MCF 10A (cell line): ENCODE measurements at places on chromosomes 5 and 9.

DNA sequence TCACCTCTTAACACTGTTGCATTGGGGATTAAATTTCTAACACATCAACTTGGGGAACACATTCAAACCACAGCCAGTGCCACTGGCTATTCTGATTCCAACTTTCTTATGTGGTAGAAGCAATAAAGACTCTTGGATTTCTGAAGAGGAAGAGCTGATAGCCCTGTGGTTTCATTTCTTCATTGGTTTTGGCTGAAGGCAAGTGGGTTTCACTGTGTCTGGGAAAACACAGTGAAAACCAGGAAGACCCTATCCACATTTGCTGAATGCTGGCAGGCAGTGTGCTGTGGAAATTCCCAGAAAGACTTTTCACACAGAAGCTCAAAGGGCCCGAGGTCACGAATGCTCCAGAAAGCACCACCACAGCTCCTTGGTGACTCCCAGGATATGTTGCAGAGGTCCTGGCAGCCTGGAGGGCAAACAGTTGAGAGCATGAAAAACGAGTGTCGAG lies 67.1 kb downstream of the DAPK1 start:
- DNase-seq, result no peak

DNA sequence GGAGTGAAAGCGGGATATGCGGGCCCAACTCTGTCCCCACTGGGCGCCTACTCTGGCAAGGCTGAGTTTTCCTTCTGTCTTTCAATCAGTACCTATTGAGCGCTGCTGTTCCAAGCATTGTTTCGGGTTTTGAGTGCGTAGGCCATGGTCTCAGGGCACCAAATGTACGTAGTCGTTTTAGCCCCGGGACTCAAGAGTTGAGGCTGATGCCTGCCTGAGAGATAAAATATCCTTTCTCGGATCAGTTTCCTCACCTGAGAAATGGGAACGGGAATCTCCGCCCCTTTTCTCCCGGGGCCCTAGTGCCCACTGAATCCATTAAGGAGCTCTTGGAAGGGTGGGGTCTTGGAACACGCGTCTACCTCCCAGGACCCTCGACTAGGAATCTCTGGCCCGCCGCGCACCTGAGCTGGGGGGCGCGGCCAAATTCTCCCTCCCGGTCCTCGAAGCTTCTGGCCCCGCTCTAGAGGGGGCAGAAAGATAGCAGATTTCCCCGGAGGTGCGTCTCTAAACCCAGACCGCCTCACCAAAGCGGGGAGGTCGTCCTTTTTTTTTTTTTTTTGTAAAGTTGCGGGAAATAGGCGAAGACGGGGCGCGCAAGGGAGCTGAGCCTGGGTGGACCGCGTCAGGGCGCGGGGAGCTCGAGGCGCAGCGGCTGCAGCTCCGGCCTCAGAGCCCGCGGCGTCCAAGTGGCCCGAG lies 494 bp upstream of the CXXC5 start:
- no peak for DNase-seq

DNA sequence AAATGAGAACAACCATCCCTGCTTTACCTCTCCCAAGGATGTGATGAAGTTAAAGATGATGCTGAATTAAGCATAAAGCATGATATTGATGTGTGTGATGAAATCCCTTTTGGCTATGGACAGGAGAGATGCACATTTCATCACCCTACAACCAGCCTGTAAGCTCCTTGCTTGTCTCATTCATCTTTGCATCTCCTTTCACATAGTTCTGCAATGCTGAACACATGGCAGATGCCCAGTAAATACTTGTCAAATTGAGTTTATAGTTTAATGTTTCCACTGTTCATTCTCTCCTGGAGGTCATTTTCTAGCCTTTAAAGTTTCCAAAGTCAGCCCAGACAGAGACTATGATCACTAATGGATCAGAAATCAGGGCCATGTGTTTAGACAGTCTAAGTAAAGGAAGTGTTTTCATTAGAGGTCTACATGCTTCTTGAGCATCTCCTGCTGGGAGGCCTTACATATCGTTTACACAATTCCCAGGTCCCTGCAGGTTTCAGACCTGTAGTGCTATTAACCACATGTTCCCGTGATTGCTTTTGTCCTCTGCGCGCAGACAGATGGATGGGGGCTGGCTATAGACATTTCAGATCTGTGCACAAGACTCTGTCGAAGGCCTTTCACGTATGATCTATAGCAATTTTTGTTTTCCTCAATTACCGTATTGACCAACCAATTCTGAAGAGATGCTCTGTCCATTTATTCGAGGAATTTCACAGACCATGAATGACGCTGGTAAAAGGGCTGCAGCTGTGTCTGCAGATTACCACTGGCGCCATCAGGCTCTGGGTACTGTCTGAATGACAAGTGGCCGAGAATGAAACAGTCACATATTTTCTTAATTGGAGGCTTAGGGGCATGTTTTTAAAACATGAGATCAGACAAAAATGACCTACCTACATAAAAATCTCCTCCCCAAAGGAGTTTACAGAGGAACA lies 49.0 kb upstream of the CKMT2 start:
- DNase-seq, result no peak

DNA sequence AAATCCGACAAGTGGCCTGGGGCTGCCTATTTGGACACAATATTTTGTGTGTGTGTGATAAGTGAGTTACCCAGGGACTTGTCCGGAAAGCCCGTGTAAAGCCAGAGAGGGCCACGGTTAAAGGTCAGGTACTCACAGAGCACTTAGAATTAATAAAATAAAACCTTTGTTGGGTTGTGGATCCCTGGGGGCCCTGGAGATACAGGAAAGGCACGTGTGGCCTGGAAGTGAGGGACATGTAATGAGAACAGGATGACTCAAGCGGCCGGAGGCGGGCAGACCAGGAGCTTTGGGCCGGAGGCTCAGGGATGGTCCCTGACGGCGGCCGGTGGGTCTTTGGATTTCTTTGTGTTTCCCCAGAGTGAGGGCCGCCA lies 1.0 kb downstream of the DMRT2 start:
- DNase-seq, result no peak

DNA sequence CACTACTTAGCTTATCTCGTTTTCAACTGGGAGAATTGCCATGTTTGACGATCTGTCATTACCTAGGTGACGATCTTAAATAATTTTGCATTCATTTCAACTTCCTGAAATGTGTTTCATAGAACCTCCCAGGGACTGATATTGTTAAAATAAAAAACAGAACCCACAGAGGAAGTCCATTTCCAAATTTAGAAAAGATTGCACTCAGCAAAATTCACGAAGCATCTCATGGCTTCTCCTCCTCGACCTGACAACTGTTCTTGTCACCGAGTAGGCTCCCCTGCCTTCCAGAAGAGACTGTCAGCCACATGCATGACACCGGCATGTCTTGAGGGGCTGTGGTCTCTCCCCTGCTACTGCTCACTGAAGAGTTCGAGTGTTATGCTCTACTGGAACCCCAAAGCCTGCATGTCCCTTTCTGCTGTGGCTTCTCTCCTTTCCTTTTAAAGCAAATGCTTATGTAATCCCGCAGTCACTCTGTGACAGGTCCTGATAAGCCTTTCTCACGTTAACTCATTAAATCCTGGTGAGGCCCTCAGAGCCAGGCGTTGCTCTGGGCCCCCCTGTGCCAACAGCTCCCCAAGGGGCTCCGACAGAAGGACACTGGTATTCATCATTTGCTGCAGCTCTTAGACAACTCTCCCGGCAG lies 26.8 kb upstream of the ANKRD33B start:
- DNase-seq, result no peak

DNA sequence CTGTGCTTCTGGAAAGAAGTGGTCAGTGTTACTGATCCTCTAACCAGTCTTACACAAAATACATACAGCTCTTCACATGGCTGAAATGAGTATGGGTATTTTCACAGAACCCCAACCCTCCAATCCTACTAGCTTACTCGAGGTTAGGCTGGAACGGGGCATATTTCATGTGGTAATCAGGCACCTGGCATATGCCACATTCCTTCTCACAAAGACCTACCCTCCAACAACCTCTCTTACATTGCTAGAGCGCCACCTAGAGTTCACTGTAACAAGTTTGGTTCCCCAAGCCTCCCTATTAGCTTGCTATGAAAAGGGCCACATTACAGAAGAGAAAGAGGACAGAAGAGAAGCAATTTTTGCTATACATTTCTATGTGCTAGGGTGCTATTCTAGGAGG lies 597.3 kb downstream of the PRELID2 start:
- DNase-seq, result peak; percentile 90

DNA sequence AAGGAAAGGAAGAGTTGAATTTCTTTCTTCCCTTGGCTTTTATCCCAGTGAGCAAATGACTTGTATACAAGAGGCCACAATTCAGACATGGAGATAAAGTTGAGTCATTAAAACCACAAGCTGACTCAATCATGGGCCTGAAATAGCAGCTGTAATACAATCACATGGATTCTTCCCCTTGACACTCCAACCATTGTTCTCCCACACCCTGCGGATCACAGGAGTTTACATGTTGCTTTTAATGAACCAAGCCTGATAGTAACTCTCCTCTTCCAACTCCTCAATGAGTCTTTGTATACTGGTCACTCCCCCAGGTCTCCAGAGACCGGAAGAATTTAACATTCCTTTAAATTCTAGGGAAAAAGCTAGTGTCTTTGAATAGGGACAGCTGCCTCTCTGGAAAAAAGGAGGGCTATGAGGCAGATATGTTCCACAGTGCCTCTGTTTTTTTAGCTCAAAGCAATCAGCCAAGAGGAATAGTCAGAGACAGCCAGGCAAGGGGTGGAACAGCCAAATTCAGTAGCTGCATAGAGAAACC lies 32.4 kb downstream of the PCDHGC5 start:
- peak; percentile 99 for DNase-seq

DNA sequence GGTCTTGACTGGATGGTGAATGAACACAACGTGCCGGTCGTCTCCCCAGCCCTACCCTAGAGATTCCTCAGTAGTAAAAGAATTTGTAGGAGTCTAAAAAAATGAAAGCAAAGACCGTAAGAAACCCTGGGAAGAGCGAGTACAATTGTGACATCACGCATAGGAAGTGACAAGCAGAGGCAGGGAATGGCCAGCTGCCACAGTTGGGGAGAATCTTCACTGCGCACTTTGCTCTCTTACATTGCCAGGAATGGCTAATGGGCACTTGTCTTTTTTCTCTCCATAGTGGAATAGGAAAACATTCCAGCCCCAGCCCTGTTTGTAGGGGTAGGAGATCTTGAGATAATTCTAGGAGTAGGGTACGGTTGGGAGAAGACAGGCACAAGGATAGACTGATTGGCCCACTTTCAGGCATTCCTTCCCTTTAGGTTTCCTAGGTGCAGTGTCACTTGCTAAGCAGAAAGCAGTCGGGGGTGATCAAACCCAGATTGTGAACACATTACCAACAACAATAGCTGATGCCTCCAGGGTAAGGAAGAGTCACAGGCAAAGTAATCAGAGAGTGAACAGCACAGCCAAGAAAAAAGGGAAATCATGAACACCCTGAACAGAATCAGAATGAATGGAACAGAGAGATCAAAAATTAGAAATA lies 302.7 kb downstream of the MAN2A1 start:
- DNase-seq, result peak; percentile 11

DNA sequence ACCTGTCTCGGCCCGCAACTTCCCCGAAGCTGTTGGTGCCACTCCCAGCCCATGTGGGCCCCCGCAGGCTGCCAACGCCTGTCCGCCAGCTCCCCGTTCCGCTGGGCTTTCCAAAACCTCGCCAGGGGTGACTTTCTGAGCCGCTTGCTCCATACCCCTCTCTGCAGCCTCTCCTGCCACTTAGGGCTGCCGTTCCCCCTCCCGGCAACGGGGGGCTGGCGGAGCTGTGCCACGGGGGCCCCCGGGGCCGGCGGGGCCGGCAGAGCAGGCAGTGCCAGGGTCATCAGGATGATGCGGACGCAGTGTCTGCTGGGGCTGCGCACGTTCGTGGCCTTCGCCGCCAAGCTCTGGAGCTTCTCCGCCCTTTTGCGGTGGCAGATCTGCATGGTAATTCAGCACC lies 40.8 kb downstream of the FCHO2 start:
- no peak for DNase-seq

DNA sequence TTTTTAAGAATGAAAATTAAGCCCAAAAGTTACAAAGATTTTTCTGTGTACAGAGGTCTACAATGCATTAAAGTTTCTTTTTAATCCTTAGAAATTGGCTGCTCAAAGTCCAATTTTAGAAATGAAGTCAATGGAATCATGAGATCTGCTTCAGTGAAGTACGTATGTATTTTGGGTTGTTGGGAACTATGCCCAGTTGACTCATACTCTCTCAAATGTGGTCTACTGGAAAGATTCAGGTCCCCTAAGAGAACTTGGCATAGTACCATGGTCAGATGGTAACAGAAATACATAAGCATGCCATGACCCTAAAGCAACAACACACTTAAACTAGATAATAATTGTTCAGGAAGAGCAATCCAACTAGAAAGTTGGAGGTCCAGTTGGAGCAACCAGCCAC lies 23.0 kb downstream of the FBLL1 start:
- DNase-seq, result peak; percentile 84

GRCh38 chr5:452978-453710 lies 10.2 kb downstream of the EXOC3 start:
- no peak for DNase-seq

GRCh38 chr9:97524424-97524823 lies 23.0 kb downstream of the TMOD1 start:
- no peak for DNase-seq

DNA sequence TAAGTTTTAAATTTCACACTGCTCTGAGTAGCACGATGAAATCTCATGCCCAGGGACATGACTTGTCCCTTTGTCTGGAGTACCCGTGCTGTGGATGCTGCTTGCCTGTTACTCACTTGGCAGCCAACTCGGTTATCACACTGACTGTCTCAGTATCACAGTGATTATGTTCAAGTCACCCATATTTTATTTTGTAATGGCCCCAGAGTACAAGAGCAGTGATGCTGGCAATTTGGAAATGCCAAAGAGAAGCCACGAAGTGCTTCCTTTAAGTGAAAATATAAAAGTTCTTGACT lies 22.8 kb upstream of the SCGB3A2 start:
- no peak for DNase-seq

- DNase-seq, result no peak
Observed at GRCh38 chr9:17846948-17847655, 268.2 kb downstream of the SH3GL2 start.

GRCh38 chr9:105967797-105968196 lies 273.5 kb downstream of the TMEM38B start:
- no peak for DNase-seq

- DNase-seq, result no peak
Observed at GRCh38 chr5:104778-105296, 12.9 kb downstream of the PLEKHG4B start.

DNA sequence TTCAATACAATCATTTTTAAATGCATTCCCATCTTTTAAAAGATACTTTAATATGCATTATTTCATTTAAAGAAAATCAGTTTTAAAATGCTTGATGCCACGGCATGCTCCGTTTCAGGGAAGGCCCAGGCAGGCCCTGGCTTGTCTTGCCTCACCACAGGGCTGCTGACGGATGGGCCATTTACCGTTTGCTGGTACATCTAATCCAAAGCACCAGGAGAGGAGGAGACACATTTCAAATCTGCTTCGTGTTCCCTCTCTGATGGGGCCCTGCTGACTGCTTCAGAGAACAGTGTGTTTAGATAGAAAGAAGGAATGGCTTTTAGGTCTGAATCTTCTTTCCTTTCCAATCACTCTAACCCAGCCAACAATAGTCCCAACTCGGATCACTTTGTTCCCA lies 185.2 kb downstream of the DCP2 start:
- DNase-seq, result peak; percentile 86

DNA sequence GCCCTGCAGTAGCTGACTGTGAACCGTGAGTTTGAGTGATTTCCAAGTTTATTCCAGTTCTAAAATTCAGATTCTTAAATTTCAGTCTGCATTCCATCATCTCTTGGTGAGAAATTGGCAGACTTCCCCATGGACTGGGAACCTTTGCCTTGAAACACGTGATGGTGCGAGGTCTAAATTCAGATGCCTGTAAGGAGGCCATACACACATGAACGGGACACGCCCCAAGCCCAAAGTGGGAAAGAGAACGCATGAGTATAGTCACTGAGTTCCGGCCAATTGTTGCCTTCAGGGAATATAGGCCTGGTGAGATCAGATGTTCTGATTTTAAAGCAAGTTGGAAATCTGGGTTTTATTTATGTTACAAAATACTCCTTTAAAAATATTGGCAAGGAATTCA lies 1084.4 kb upstream of the WWC1 start:
- peak; percentile 44 for DNase-seq
